ENCODE measurements at places on chromosomes 6 and 20.

GRCh38 chr6:7933794-7934193 is 23.2 kb upstream of the TXNDC5 start:
- DNase-seq, result no peak

DNA sequence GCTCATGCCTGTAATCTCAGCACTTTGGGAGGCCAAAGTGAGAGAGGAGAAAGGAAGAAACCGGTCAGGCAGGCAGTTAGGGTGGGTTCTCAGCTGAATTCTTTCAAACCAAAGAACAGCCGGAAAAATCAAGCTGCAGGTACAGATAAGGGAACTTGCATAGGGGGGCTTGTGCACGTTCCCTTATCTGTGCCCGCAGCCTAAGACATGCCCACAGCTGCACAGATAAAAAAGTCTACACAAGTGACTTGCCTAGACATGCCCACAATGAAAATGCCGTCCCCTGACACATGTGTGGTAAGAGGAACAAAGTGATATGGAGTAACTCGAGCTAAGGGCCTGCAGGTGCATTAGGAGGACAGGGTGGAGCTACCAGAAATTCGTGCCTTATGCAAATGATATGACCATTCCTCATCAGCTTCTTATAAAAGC is 175.8 kb upstream of the SALL4 start:
- DNase-seq, result no peak

DNA sequence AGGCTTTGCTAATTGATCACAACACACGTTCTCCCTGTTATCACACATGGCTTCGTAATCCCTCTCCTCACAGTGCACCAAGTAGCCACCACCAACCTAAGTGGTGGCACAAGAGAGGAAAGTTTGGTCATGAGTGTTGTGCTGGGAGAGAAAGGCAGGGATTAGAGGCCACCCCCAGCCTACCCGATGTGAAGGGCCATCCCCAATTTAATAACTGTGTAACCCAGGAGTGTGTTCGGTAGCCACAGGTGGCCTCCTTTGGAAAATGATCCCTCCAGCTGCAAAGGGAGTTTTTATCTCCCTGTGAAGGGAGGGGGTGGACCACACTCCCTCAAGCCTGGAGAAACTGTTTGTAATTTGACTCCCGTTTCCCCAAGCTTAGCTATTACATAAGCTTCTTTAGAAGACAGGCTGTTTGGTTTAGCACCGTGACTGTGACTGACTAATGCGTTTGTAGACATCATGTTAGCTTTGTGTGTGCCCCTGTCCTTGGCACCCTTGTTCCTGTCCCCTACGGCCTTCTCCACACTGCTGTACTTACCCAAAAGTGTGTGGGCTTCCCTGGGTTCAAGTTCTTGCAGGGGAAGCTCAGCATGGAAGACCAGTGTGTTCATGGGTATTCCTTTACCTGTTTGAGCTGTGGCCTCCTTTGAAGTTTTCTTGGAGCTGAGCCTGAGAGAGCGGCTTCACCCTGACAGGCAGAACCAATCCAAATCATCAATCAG is 20.6 kb downstream of the PPP1R16B start:
- no peak for DNase-seq

- DNase-seq, result no peak
Measured at GRCh38 chr6:151025076-151025475, 159.6 kb downstream of the MTHFD1L start.

DNA sequence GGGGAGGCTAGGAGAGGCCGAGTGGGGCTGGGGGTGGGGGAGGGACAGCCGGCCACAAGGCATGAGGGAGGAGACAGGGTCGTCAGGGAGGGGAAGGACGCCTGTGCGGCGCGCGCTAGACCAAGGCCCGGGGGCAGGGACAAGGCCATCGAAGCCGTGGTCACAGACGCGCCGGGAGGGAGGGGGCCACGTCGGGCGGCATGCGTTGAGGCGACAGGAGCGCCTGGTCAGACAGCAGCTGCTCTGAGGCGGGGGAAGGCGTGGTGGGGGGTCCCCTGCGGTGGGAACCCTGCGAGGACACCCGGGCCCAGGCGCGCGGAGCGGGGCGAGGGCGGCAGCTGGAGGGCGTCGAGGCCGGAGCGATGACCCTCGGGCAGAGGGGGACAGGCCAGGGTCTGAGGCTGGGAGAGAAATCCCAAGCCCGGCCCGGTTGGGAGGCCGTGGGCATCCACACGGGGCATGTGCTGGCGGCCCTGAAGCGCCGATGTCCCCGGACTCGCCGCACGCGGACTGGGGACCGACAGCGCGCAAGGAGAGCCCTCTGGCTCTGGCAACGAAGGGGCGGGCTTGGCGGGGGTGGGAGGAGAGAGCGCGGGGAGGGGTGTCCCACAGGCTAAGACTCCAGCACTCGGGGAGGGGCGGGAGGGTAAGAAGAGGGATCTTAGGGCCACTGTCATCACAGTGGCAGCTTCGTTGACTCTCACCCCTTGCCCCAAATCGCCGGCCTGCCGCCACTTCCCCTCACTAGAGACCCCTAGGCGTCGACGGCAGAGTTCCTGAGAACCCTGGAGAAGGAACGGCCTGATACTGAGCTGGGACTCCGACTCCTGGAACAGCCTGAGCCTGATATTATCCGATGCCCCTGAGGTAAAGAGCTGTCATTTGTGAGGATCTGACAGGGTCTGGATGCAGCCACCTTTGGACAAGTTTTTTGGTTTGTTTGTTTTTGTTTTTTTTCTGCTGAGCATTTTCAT is 5.0 kb downstream of the TMEM239 start:
- no peak for DNase-seq

DNA sequence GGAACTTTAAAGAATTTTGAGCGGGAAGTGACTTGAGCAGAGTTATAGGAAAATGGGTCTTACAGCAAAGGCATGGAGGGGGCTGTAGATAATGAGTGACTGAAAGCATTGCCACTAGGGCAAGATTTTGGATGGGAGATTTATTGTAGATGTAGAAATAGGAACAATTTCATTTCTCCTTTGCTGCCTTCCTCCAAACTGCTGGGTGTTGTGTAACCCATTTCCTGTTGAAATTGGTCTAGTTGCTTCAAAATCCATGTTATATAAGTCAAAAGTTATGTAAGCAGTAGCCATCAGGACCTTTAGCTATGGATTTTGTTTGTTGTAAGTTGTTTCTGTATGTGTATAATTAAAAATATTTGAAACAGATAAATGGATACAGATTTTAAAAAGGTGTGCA is 11.1 kb downstream of the YWHAB start:
- no peak for DNase-seq

- DNase-seq, result no peak
Measured at GRCh38 chr6:161355696-161356095, 81.8 kb upstream of the AGPAT4 start.

- DNase-seq, result no peak
Measured at GRCh38 chr20:22389836-22390542, 194.4 kb downstream of the FOXA2 start.

GRCh38 chr6:82045965-82046756 is 201.4 kb downstream of the IBTK start:
- DNase-seq, result no peak

DNA sequence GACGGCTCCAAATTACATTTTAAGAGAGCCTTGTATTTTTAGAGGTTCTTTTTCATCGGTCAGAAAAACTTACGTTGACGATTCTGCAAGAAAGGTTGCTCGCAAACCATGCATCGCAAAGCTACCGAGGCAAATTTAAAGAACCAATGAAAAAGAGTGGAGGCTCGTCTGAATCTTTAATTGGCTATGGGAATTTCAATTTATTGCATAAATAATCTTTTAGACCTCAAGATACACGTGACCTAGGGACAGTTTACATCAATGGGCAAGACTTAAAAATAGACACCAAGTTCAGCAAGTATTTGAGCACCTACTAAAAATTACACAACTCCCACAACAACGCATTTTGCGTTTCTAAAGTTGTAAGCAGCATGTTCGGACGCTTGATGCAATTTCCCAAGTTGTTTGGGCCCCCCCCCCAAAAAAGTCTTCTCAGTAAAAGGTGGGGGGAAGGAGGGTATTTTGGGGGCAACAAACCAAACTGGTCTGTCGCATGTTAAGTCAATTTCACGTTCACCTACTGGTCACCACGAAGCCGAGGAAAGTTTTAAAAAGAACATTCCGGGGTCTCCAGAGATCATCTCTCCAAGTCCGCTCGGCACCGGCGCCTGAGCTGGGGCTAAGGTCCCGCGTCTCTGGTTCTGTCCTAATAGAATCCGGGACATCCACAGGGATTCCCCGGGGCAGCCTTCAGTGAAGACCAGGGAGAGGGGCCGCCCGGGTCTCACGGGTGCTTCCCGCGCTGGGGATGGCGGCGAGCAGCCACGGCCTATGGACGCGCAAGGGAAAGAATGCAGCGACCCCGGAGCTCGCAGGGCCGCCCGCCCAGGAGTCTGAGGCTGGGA is 851 bp downstream of the SNX5 start:
- DNase-seq, result peak; percentile 10

- DNase-seq, result no peak
Measured at GRCh38 chr6:139751179-139751578, 376.7 kb upstream of the CITED2 start.

GRCh38 chr6:47130086-47130485 is 88.0 kb upstream of the ADGRF1 start:
- DNase-seq, result no peak

DNA sequence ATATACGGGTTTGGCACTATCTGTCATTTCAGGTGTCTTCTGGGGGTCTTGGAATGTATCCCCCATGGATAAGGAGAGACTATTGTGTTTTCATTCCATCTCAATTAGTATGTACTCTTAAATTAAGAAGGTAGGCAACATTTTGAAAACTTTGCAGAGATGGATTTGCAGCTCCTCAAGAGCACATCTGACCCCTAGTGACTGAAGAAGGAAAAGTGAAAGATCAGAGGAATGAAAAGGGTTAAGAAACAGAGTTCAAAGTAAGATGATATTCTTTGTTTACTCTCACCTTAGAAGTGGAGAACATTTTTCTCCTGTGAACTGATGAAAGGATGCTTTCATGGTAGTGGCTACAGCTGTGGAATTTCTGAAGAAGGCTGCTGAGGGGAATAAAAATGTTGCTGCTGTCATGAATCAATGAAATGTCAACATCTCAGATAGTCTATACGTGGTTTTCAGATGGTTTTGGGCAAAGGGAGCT is 41.5 kb downstream of the SH3BGRL2 start:
- no peak for DNase-seq

GRCh38 chr6:152184917-152185574 is 377.6 kb downstream of the ESR1 start:
- DNase-seq, result no peak

GRCh38 chr6:35259194-35259947 is at the start of gene ZNF76:
Gene ZNF76, plus strand, starts transcription at chr6:35259735. Its CDS starts 21,417 bp downstream, at chr6:35281152.
- DNase-seq, result peak; percentile 67

DNA sequence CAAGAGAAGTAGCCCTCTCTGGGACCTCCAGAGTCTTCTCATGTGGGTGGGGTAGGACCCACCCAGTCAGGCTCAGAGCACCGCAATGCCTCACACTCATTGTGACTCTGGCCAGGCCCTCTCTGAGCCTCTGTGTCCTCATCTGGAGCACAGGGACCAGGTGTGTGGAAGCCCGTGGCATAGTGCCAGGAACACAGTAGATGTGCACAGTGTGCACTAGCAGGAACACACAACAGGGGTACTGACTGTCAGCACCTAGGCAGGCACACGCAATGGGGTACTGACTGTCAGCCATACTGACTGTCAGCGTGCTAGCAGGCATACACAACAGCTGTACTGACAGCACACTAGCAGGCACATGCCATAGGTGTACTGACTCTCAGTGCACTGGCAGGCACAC is 2.0 kb upstream of the STMN3 start:
- no peak for DNase-seq

- no peak for DNase-seq
Measured at GRCh38 chr6:80886475-80886874, 780.0 kb downstream of the BCKDHB start.

- no peak for DNase-seq
Measured at GRCh38 chr20:17993546-17993945, 24.7 kb downstream of the MGME1 start.

- no peak for DNase-seq
Measured at GRCh38 chr6:41638002-41638934, at the start of gene MDFI. Gene MDFI, plus strand, starts transcription at chr6:41638468. Its CDS starts 282 bp downstream, at chr6:41638750.

GRCh38 chr6:159119791-159120190 is 49.4 kb upstream of the FNDC1 start:
- no peak for DNase-seq

GRCh38 chr6:45991189-45991588 is 24.5 kb downstream of the CLIC5 start:
- DNase-seq, result no peak

- no peak for DNase-seq
Measured at GRCh38 chr20:36579996-36580545, 6.7 kb downstream of the TGIF2 start.

- DNase-seq, result no peak
Measured at GRCh38 chr6:112466373-112467151, 119.4 kb downstream of the RFPL4B start.

DNA sequence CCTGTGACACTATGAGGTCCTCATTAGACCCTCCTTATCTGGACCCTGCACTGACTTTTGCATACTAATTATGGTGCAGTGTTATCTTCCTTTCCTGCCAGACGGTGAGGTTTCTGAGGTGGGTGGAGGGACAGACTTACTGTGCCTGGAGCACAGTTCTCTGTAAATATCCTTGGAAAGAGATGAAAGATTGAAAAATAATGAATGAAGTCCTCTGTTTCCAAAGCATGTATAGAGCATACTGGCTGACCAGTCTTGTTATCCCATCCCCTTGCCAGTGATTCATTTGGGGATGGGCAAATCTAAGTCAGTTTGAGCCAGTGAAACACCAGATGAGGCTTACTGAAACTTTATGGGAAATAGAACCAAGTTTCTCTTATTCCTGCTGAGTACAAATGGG is 152.6 kb upstream of the HDDC2 start:
- DNase-seq, result no peak

- no peak for DNase-seq
Measured at GRCh38 chr20:58818586-58819285, 32.0 kb downstream of the GNAS-AS1 start.

DNA sequence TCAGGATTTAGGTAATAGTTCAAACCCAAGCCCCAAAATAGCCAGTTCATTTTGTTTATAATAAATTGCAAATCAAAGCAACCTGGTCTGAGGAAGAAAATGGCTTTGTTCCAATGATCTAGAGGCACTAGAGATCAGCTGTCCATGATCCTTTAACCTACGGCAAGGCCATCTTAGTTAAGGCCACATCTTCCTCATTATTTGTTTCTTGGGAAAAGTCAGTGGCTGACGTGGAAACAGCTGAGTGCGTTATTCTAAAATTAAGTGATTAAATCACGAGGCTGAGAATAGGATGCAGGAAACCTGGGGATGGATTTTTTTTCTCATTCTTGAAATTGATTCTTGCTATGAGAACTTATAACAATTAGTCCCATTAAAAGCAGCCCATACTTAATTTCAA is 10.1 kb upstream of the TENT5A start:
- DNase-seq, result no peak

GRCh38 chr6:24469811-24470210 is 19.6 kb downstream of the GPLD1 start:
- DNase-seq, result no peak

- DNase-seq, result no peak
Measured at GRCh38 chr20:63691711-63692435, 4.6 kb upstream of the TNFRSF6B start.

GRCh38 chr6:160217073-160217472 is 41.5 kb downstream of the SLC22A2 start:
- no peak for DNase-seq

DNA sequence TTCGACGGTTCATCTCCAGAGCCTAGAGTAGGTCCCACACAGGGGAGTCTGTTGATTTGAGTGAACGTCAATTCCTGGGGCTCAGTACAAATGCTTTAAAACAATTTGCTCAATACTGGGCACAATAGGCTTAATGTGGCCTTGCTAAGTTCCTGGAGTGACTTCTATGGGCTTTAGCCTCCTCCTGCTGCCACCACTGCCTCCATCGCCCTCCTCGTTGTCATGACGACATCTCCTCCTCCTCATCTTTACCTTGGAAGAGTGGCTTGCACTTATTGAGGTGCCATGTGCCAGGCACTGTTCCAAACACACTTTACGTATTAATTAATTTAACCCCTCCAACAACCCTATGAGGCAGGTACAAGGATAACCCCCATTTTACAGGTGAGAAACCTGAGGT is 11.8 kb upstream of the ZMYND8 start:
- no peak for DNase-seq

Measured in stimulated activated CD8-positive, alpha-beta memory T cell treated with anti-CD3 and anti-CD28 coated beads, Interleukin-4, amount 100 ng/mL, for 1 hour (primary cell).